ENCODE measurements at places on chromosomes 12 and 14.

DNA sequence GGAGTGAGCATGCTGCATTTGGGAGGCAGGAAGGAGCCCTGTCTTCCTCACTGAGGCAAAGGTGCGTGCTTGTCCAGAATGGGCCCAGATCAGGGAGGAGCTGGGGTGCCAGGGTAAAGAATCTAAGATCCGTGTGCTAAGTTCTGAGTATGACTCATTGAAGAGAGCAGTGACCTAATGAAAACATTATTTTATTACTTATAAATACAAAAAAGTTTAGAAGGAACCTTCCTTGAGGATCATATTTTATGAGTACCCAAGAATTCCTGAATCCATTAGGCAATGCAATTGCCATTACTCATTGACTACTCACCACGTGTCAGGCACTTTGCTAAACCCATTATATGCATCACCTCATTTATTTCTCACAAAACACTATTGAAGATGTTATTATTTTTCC lies 264.7 kb downstream of the EGLN3 start:
- no peak overlapping the region for H3K4me3 ChIP-seq
- peaks cover 16% of the 10 kb centered on the region for H3K4me1 ChIP-seq
- DNase-seq = no peak
- no peaks in the 10 kb centered on the region for H3K36me3 ChIP-seq
- H3K27me3 ChIP-seq = no peaks in the 10 kb centered on the region

GRCh38 chr14:70662080-70662479 lies 20.4 kb downstream of the TTC9 start:
- no peak overlapping the region for H3K4me3 ChIP-seq
- H3K27me3 ChIP-seq = no peaks in the 10 kb centered on the region
- H3K27ac ChIP-seq = no peak overlapping the region
- H3K36me3 ChIP-seq = no peaks in the 10 kb centered on the region
- H3K4me1 ChIP-seq = peaks cover 6% of the 10 kb centered on the region
- DNase-seq = no peak

- H3K27ac ChIP-seq = no peak overlapping the region
- no peak overlapping the region for H3K4me3 ChIP-seq
- H3K4me1 ChIP-seq = no peaks in the 10 kb centered on the region
- H3K36me3 ChIP-seq = no peaks in the 10 kb centered on the region
Observed at GRCh38 chr12:129373746-129374145, 520.5 kb downstream of the GLT1D1 start.

- H3K36me3 ChIP-seq = no peaks in the 10 kb centered on the region
- H3K4me3 ChIP-seq = no peak overlapping the region
- no peak for DNase-seq
- H3K27me3 ChIP-seq = no peaks in the 10 kb centered on the region
- no peak overlapping the region for H3K27ac ChIP-seq
Observed at GRCh38 chr12:106632797-106633450, 50.1 kb downstream of the RFX4 start.

DNA sequence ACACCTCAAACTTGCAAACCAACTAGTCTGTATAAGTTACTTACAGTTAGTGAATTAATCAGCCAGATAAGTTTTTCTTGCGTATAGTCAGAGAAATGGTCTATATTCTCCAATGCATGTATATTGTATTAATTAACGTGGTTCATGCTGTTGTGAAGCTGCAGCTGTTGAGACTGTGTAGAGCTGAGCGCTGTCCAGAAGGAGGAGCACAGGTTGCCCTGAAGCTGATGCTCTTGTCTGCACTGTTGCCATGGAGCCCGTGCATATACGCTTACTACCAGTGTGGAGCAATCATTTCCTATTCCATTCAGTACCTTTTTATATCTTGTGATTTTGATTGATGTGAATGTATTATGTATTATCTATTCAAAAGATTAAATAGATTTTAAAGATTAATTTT lies 74.3 kb upstream of the ARID2 start:
- H3K27ac ChIP-seq = no peak overlapping the region
- H3K4me1 ChIP-seq = no peaks in the 10 kb centered on the region
- H3K36me3 ChIP-seq = no peaks in the 10 kb centered on the region
- no peaks in the 10 kb centered on the region for H3K27me3 ChIP-seq
- H3K4me3 ChIP-seq = no peak overlapping the region

DNA sequence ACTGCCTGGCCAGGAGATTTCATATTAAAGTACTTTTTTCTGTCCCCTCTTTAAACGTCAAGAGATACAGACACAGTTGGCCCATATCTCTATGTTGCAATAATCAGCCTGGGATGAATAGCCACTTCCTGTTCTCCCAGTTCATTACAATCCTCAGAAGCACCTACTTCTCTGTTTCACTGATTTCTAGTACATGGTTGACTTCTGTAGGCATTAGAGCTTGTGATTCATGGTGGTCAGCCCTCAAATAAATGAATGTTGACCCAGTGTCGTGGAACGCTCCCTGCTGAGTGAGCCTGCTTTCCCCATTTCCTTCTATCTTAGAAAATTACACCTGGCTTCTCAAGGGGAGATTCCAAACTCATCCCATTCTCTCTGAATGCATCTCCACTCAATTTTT lies 416.7 kb downstream of the PDZRN4 start:
- no peaks in the 10 kb centered on the region for H3K4me1 ChIP-seq
- no peak for DNase-seq
- H3K27me3 ChIP-seq = no peaks in the 10 kb centered on the region

- no peak for DNase-seq
- H3K4me3 ChIP-seq = no peak overlapping the region
- no peak overlapping the region for H3K27ac ChIP-seq
Observed at GRCh38 chr12:6963791-6964413, 6.6 kb downstream of the PHB2 start.

DNA sequence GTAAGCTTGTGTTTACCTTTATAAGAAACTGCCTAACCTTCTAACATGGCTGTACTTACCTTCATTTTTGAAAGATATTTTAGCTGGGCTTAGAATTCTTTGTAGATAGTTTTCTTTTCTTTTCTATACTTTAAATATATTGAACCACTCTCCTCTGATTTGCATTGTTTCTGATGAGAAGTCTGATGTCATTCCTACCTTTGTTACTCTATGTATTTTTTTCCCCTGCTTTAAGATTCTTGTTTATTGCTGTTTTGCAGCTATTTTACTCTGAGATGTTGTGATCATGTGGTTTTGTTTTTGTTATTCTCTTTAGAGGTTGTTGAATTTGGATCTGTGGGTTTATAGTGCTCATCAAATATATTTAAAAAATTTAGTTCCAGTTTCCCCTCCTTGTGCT lies 31.8 kb downstream of the CNOT2 start:
- no peak overlapping the region for H3K27ac ChIP-seq
- H3K4me1 ChIP-seq = peaks cover 29% of the 10 kb centered on the region
- no peaks in the 10 kb centered on the region for H3K36me3 ChIP-seq
- no peak overlapping the region for H3K4me3 ChIP-seq
- no peaks in the 10 kb centered on the region for H3K27me3 ChIP-seq
- DNase-seq = no peak

GRCh38 chr12:103679421-103680170 lies 92.5 kb downstream of the STAB2 start:
- no peak for DNase-seq
- H3K27me3 ChIP-seq = no peaks in the 10 kb centered on the region
- no peaks in the 10 kb centered on the region for H3K36me3 ChIP-seq
- H3K4me3 ChIP-seq = no peak overlapping the region
- no peak overlapping the region for H3K27ac ChIP-seq
- no peaks in the 10 kb centered on the region for H3K4me1 ChIP-seq

DNA sequence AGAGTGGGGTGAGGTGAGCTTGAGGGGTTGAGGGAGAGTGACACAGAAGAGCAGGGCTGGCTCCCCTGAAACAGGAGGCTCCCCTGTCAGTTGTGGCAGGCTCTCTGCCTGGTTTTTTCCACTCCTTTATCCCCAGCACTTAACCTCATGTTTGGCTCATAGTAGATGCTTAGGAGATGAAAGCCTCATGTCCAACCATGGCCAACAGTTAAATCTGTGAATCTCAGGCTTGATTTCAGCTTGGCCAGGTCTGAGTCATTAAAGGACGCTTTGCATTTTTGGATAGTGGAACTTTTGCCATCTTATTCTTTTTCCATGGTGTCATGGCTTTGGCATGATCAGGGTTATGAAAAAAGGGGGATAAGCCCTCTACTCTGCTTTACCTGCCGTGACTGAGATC lies 117.2 kb downstream of the CACNA1C start:
- no peaks in the 10 kb centered on the region for H3K36me3 ChIP-seq
- no peak overlapping the region for H3K4me3 ChIP-seq
- H3K27ac ChIP-seq = peak overlapping the region; percentile 44
- H3K27me3 ChIP-seq = no peaks in the 10 kb centered on the region
- DNase-seq = no peak
- H3K4me1 ChIP-seq = peaks cover 14% of the 10 kb centered on the region

DNA sequence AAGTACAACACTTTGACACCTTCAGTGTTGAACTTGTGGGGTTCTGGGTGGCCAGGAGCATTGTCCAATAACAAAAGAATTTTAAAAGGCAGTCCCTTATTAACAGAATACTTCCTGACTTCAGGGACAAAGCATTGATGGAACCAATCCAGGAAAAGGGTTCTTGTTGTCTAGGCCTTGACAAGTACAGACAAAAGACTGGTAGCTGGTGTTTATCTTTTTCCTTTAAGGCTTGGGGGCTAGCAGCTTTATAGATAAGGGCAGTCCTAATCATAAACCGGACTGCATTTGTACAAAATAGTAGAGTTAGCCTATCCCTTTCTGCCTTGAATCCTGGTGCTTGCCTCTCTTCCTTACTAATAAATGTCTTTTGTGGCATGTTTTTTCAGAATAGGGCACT lies 27.4 kb downstream of the FAM177A1 start:
- H3K36me3 ChIP-seq = peaks cover 31% of the 10 kb centered on the region
- H3K4me1 ChIP-seq = no peaks in the 10 kb centered on the region
- H3K4me3 ChIP-seq = no peak overlapping the region
- DNase-seq = no peak
- H3K27ac ChIP-seq = no peak overlapping the region

- no peaks in the 10 kb centered on the region for H3K4me1 ChIP-seq
- no peaks in the 10 kb centered on the region for H3K27me3 ChIP-seq
- H3K27ac ChIP-seq = no peak overlapping the region
- DNase-seq = no peak
- H3K36me3 ChIP-seq = peaks cover 6% of the 10 kb centered on the region
- H3K4me3 ChIP-seq = no peak overlapping the region
Observed at GRCh38 chr12:125079084-125079483, 13.8 kb downstream of the AACS start.
